ENCODE measurements at places on chromosomes 3 and 15.

DNA sequence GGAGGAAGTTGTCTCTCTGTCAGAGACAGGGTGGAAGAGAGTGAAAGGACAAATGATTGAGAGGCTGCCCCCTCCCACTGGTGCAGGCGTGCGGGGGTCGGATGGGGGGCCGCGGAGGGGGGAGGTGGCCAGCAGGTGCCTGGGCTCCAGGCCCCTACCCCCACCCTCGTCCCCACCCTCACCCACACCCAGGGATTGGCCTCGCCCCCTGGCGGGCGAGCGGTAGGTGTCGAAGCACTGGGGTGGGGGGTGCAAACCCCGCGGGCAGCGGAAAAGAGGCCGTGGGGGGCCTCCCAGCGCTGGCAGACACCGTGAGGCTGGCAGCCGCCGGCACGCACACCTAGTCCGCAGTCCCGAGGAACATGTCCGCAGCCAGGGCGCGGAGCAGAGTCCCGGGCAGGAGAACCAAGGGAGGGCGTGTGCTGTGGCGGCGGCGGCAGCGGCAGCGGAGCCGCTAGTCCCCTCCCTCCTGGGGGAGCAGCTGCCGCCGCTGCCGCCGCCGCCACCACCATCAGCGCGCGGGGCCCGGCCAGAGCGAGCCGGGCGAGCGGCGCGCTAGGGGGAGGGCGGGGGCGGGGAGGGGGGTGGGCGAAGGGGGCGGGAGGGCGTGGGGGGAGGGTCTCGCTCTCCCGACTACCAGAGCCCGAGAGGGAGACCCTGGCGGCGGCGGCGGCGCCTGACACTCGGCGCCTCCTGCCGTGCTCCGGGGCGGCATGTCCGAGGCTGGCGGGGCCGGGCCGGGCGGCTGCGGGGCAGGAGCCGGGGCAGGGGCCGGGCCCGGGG is at the start of gene KAT2B:
KAT2B (plus strand) TSS at position 682 of the 783 bp plus-strand sequence; CDS start at position 714, 32 bp downstream.
- peak; percentile 15 for DNase-seq

GRCh38 chr3:31896026-31896425 is 85.0 kb downstream of the OSBPL10 start:
- no peak for DNase-seq

DNA sequence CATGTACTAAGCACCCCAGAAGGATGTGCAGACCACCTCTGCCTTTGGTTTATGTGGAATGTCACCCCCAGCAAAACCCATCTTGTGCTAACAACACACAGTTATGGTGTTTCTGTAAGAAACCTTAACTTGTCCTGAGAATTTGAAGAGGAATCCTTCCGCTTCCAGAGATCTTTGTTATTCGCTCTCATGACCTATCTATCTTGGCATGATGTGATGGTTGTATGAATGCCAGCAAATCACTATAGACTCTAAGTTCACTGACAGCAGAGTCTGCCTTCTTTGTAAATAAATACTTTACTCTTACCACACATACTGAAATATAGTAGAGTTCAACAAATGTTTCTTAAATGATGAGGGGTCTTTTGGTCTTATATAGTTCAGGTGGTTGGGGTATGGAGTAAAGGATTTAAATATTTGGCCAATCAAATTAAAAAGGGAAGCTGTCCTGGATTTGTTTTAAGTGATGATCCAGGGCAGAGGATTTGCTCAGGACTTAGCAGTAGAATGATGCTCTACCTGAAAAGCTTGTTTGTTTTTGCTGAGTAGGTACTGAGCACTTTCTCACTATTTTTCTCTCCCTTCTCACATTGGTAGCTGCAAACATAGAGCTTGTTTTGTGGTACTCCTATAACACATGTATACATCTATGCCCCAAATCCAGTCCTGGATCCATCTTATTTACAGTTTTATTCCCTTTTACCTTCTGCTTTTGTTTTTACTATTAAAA is 27.9 kb upstream of the RTP1 start:
- DNase-seq: no peak

DNA sequence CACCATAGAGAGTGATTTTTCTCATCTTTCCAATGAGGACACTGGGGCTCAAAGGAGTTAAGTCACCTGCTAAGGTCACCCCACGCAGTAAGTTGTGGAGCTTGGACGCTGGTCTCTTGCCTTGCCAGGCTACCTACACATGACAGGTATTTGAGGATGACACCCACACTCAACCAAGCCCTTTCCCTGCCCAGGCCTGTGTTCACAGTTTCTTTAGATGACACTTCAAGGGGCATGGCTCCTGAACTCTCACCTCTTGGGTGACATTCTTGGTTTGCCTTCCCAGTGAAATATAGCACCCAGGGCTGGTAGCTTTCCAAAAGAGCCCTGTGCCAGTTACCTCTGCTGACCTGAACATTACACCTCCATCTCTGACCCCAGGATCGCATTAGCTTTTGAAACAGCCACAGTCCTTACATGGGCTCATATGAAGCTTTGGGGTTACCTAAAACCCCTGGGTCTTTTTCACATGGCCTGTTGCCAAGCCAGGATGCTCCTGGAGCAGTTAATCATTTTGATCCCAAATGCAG is 148.0 kb downstream of the RPLP1 start:
- no peak for DNase-seq

DNA sequence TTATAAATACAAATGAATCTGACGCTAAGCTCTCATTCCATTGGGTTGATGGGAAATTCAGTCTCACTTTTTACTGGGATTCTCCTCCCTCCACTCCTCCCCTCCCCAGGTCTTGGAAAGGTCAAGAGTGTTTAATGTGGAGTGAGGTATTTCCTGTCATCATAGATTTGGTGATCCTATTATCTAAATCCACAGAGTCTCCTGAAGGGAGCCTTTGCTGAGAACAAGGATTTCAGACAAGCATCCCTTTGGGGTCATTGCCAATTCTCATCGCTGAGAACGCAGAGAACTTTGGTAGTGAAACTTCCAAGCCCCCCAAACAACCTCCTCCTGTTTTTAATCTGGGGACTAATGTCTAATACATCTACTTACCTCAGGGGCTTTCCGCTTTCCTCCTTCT is 297.9 kb downstream of the OTOL1 start:
- DNase-seq: no peak

DNA sequence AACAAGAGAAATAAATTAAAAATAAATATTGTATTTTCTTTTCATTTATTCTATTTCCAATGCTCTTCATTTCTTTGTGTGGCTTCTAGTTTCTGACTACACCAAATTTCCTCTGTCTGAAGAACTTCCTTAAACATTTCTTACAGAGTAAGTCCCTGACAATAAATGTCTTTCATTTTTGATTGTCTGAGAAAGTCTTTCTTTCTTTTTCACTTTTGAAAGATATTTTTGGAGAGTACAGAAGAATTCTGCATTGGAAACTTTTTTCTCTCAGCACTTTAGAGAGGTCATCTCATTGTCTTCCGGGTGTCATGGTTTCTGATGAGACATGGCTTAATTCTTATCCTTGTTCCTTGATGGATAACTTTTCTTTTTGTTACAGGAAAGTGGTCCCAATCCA is 119.6 kb downstream of the MOBP start:
- DNase-seq: no peak

GRCh38 chr3:81354119-81354518 is 407.3 kb downstream of the GBE1 start:
- no peak for DNase-seq

- no peak for DNase-seq
Observed at GRCh38 chr15:90022345-90022744, 21.2 kb downstream of the ZNF710 start.

DNA sequence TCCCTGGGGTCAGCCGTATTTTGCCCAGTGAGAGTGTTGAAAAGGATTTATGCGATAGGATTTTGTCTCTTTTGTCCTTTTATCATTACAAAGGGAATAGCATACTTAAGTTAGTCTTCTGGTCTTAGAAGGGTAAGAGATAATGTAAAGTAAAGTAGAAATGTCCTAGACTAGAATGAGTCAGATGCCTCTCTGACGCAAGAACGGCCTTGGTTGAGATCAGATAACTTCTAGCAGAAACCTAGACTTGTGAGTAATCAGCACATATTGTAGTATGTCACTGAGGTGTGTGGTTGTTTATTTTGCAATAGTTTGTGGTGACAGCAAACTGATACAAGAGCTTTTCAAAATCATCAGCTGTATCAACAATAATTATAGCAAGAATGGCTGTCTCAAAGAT is 866.1 kb downstream of the NSUN3 start:
- DNase-seq: no peak

GRCh38 chr3:56620371-56620770 is 62.7 kb downstream of the TASOR start:
- DNase-seq: no peak

DNA sequence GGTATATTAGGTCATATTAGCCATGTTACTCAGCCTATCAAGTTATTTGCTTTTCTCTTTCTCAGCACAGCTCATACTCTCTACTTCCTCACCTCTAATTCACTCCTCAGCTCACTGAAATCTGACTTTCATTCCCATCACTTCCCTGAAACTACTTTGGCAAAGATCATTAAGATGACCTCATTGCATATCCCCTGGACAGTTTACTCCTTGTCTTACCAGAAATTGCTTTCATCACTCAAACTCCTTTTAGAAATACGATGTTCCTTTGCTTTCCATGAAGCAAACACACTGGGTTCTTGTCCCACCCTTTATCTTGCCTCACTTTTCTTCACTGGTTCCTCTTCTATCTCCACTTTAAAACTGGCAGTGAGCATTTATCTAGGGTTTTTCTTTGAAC is 354.4 kb downstream of the TUSC7 start:
- no peak for DNase-seq

GRCh38 chr15:89021224-89021623 is 67.0 kb upstream of the ABHD2 start:
- no peak for DNase-seq

GRCh38 chr3:107242579-107242978 is 134.7 kb upstream of the CCDC54 start:
- DNase-seq: no peak

Data from NCI-H1694 (cell line).